Hepatic stellate cell (primary cell): ENCODE measurements at places on chromosomes 3 and 15.

DNA sequence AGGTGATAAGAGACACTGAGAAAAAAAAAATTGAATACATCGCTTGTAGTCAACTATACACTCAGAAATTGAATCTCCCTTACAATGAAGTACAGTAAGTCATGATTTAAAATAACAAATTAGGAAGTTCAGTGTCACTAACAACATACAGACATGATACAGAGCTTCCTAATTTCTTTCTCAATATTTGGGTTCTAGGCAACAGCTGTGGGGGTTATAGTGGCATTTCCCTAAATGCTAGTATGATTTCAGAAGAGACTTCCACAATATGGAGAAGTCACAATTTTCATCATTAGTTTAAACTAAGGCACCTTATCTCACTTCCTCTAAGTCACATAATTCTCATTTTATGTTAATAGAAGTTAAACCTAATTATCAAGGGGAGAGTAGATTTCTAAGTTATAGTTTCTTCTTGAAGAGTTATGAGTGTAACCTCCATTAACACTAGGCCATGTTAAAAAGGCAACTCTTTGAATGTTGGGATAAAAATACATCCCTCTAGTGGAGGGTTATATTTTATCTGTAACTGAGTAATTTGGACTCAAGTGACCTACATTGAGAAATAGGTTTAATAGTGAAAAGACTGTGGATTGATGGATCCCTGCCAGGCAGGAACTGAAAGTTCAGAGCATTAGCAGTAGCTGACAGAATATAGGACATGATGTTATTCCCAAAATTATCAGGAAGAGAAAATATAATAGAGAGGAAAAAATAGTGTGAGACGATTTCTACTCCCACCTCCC lies 286.0 kb upstream of the SUCLG2 start:
- DNase-seq, result no peak

DNA sequence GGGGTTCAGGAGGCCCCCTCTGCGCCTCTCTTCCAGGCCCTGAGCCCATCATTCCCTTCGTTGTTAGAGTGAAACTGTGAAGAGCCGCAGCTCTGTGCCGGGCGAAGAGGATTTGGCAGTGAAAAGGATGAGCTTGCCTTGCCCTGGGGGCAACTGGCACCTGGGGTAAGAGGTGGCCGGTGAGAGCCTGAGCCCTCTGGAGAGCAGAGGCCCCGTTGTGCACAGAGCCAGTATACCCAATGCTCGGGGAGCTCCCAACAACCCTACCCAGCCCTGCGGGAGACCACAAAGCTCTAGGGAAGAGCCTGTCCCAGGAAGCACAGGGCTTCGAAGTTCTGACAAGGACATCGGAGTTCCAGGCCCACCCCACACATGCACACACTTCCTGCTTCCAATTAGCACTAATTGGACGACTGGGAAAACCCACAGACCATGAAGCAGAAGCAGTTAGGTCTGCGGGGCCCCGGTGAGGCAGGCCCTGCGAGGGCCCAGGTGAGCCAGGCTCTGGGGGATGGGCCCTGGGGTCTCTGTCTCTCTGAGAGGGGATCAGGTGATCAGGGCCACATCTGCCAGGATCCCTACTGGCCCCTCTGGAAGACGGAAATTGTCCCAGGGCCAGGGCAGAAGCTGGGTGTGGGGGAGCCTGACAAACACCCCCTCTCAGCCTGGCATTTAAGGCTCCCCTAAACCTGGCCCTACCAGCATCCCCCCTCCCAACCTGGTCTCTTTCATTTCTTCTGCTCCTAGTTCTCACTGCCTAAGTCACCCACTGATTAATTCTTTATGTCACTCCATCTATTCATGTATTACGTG lies 27.9 kb upstream of the SFMBT1 start:
- DNase-seq, result no peak

- no peak for DNase-seq
These were observed at the start of gene CTXND1 for GRCh38 chr15:80252121-80252518. CTXND1 (minus strand) TSS chr15:80252213; CDS start chr15:80201949, 50,264 bp downstream.

- DNase-seq, result no peak
These were observed 204.8 kb downstream of the RSRC1 start for GRCh38 chr3:158314426-158315357.

- DNase-seq, result no peak
These were observed 133.2 kb downstream of the SLC25A26 start for GRCh38 chr3:66354001-66354400.

DNA sequence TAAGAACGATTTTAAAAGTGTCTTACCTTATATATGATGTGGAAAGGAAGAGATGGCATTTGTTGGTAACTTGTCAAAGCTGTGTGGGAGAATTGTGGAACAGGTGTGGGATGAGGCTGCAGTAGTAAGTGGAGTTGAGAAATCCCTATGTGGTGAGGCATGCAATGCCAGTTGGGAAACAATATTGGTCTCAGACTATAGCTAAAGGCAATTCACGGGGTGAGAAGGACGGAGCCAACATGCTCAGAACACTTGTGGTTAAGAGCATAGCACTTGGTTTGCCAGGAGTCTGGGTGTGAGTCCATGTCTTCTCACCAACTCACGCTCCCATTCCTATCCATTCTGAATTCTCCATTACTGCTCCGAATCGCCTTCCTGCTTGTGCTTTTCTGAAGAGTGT lies 615.6 kb upstream of the ADAMTS9 start:
- no peak for DNase-seq

GRCh38 chr3:55185380-55185779 lies 257.5 kb upstream of the LRTM1 start:
- DNase-seq, result no peak

GRCh38 chr15:92051716-92052115 lies 198.2 kb downstream of the SLCO3A1 start:
- DNase-seq, result no peak

DNA sequence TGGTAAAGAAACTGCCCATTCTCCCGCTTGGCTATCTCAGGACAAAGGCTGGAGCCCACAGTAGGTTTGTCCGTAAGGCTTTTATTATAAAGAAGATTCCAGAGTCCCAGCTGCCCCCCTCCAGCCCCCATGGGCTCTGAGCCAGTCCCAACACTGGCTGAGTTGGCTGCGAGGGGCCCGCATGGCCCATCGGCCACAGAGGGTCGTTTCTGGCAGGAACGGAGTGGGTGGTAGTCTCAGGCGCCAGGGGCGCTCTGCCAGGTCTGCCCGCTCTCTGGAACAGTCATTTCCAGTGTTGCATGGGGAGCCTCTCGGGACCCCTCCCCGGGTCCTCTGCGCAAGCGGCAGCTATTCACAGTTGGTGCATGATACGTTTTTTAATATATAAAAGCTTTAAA lies 12.2 kb downstream of the H1-8 start:
- DNase-seq, result no peak

- DNase-seq, result no peak
These were observed 118.2 kb downstream of the GADL1 start for GRCh38 chr3:30776186-30776815.

DNA sequence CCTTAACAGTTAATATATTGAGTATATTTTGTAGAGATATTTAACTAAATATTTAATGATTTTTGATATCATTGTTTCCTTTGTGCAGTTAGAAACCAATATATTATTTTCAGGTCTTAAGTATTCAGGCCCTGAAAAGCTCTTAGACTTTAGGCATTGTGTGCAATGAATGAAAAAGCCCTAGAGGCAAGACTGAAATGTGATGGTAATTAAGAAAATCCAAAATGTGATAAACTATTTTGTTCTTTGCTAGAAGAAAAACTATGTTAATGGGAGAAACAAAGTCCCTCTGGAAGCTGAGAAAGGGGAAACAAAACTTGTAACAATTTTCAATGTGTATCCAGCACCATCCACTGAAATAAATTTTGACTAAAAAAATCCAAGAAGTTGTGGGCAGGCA lies 54.6 kb upstream of the SSR3 start:
- DNase-seq, result no peak

- DNase-seq, result no peak
These were observed 30.6 kb downstream of the TBC1D2B start for GRCh38 chr15:78046796-78047341.

DNA sequence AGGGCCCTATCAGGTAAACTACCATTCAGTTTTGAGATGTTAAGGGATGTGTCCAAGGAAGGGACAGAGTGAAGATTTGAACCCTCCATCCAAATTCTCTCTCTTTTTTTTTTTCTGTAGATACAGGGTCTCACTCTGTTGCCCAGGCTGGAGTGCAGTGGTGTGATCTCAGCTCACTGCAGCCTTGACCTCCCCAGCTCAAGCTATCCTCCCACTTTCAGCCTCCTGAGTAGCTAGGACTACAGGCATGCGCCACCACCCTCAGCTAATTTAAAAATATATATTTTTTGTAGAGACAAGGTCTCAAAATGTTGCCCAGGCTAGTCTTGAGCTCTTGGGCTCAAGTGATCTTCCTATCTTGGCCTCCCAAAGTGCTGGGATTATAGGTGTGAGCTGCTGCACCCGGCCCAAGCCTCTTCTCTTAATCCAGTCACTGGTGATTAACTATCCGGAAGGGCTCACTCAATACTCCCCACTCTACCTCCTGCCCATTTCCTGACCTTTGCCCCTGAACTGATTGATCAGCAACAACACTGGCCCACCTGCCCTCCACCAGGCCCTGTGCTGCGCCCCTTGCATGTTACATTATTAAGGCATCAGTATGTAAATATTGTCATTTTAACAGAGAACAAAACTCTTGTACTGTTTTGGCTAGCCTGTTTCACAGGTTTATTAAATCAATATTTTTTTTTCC lies 164.7 kb downstream of the CTNNB1 start:
- no peak for DNase-seq

GRCh38 chr3:125145751-125146475 lies 66.6 kb downstream of the SLC12A8 start:
- no peak for DNase-seq

DNA sequence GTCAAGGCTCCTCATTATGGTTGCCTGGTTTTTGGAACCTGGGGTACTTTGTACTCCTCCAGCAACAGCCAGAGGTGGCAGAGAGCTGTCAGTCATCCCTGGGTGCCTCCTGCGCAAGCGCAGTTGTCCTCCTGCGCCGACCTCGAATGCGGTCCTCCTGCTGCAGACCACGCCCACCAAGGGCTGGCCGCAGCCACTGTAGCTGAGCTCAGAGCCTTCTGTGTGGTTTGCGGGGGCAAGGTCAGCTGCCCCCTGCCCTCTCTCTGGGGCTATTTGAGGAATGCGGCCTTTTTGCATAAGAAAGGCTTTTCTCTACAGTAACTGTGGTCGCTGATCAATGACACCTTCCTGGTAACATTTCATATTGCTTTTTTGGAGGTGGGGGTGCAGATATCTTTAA lies 131.3 kb upstream of the SNRPN start:
- DNase-seq, result no peak

DNA sequence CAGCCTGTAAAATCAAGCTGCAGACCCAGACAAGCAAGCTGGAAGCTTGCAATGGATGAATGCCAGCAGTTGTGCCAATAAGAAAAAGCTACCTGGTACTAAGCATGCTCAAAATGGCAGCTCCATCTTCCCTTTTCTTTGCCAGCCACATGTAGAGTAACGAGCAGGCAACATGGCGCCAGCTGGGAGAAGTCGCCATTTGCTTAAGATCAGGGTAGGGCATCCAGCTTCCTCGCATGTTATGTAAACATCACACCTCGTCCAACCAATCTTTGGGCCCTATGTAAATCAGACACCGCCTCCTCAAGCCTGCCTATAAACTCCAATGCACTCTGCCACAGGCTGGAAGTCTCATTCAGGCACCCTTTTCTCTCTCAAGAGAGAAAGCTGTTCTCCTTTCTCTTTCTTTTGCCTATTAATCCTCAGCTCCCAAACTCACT lies 973.9 kb downstream of the FHIT start:
- no peak for DNase-seq

GRCh38 chr3:114711321-114711886 lies 417.6 kb downstream of the TIGIT start:
- no peak for DNase-seq

- peak; percentile 84 for DNase-seq
These were observed 22.4 kb downstream of the CIAO2A start for GRCh38 chr15:64070965-64071851.

GRCh38 chr3:134665243-134665642 lies 14.4 kb upstream of the KY start:
- DNase-seq, result no peak

DNA sequence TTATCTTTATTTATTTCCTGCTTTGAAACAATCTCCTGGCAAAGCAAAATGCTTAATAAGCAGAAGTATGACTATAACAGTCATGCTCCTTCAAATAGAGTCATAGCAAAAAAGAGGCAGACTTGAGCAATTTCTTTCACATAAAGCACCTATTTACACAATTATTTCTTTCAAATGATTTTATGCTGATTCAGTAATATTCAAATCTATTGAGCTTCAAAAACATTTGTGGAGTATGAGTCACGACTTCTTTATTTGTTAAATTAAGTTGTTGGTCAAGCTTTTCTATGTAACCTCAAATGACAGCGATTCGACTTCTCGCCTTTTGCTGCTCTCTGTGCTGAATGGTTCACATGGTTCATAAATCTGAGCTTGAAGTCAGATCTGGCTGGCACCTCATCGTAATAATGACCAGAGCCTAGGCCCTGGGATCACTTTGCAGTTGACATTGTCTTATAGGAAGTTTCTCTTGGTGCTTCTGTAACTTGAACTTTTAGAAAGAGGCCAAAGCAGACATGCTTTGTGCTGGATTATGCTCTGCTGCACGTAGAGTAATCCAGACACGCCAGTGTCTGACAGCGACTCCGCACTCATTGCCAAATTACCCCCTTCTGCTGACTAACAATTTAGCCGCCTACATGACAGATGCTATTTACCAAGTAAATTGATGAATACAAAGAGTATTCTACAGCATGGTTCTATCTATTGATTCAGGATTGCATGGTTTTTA lies 139.0 kb downstream of the MCTP2 start:
- DNase-seq, result no peak

GRCh38 chr3:55584716-55585368 lies 97.7 kb upstream of the WNT5A start:
- DNase-seq, result no peak
